ENCODE measurements at places on chromosomes 3 and 15.

DNA sequence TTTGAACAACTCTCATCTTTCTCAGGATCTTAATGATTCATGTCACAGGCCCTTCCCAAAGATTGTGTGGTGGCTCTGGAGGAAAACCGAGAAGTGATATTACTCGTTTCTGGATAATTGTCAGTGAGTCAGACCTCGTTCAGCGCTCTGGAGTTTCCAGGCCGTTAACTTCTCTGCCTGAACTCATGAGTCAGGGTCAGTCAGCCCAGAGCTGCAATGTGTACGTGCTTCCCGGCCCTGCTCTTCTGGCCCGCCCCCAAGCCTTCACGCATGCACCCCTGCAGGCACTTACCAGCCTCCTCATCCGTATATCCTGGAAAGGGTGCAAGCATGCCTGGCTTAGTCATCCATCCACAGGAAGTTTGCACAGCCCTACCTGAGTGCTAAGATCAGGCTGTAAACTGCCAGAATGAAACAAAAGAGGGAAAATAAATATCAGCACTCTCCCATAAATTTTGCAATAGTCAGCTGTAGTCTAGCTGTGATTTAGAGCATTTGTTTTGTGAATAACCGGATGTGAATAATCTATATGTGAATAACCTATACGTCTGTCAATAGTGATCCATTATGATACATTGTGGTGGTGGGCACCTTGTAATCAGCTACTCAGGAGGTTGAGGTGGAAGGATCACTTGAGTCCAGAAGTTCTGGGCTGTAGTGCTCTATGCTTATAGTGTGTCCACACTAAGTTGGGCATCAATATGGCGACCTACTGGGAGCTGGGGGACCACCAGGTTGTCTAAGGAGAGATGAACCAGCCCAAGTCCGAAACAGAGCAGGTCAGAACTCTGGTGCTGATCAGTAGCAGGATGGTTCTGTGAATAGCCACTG, 35.3 kb upstream of the SEMA4B start:
- DNase-seq = peak; percentile 24

GRCh38 chr3:23809840-23810342, 4.1 kb downstream of the UBE2E1 start:
- no peak for DNase-seq

- no peak for DNase-seq
These were observed 80.1 kb downstream of the AQR start for GRCh38 chr15:34889476-34889875.

DNA sequence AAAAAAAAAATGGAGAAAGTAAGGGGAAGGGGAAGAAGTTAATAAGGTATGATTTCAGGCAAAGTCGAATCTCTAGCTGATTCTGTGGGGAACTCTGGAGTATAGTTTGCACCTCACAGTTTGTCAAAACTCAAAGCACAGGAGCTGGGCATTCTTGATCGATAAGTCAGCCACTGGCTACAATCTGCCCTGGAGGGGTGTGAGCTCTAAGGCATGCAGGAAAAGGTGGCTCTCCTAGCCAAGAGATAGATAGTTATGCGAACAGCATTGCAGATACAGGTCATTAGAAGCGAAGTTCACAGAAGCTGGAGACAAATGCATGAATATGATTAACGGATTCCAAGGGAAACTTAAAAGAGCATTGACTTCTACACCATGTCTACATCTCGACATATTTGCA, 952.6 kb downstream of the AGBL1 start:
- DNase-seq = no peak

- no peak for DNase-seq
These were observed 59.4 kb downstream of the DAPK2 start for GRCh38 chr15:63986751-63987341.

GRCh38 chr3:177468331-177468730, 271.0 kb upstream of the TBL1XR1 start:
- DNase-seq = no peak

DNA sequence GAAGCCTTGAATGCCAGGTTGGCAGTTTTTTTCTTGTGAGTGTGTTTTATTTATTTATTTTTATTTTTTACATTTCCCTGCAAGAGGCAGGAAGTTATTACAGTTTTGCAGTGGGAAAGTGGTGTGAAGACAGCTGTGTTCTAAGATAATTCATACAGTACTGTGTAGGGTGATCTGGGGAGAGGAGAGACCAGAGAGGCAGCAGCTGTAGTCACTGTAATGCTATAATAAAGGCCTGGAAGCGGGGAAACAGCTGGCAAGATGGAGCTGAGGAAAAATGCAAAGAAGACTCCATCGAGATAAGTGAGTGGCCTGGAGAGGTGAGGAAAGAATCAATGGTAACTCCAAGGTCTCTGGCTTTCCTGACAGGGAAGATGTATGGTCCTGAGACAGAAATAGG, 23.1 kb downstream of the CNTN3 start:
- no peak for DNase-seq

GRCh38 chr15:45402955-45403877, 24.9 kb upstream of the GATM start:
- no peak for DNase-seq
